ENCODE measurements at places on chromosomes 1 and 21. TPM values are rescaled to one million over a fixed set of nuclear protein-coding genes. Genes with fewer than 3 reads are reported as not detected.

Gene GIPC2
- 4.1 TPM for total RNA-seq

- no peaks in the 10 kb centered on the region for H3K27me3 ChIP-seq
- DNase-seq = no peak
- H3K36me3 ChIP-seq = no peaks in the 10 kb centered on the region
- peaks cover 23% of the 10 kb centered on the region for H3K4me1 ChIP-seq
- H3K4me3 ChIP-seq = no peak overlapping the region
Measured at GRCh38 chr1:150406483-150406882, 42.5 kb downstream of the RPRD2 start.

Gene ADAMTS5
- total RNA-seq = 3.2 TPM

Gene SERPINC1
- total RNA-seq = not detected

Gene MAP1LC3C
- total RNA-seq = 14.2 TPM

- no peak overlapping the region for H3K27ac ChIP-seq
- H3K4me1 ChIP-seq = no peaks in the 10 kb centered on the region
- H3K4me3 ChIP-seq = no peak overlapping the region
- no peaks in the 10 kb centered on the region for H3K27me3 ChIP-seq
Measured at GRCh38 chr1:19682257-19682656, 17.6 kb downstream of the HTR6 start.

GRCh38 chr1:170494369-170494768 is 37.6 kb upstream of the GORAB start:
- no peaks in the 10 kb centered on the region for H3K27me3 ChIP-seq
- no peak for DNase-seq
- H3K27ac ChIP-seq = no peak overlapping the region

Gene SIM2
- not detected for total RNA-seq

GRCh38 chr1:169486281-169487051 is 722 bp upstream of the SLC19A2 start:
- H3K4me3 ChIP-seq = peak overlapping the region; percentile 87
- H3K27me3 ChIP-seq = no peaks in the 10 kb centered on the region
- peaks cover 22% of the 10 kb centered on the region for H3K4me1 ChIP-seq
- H3K36me3 ChIP-seq = no peaks in the 10 kb centered on the region
- DNase-seq = no peak

GRCh38 chr1:88976235-88976634 is 16.2 kb downstream of the KYAT3 start:
- DNase-seq = no peak
- H3K27ac ChIP-seq = no peak overlapping the region
- peaks cover 19% of the 10 kb centered on the region for H3K4me1 ChIP-seq
- no peak overlapping the region for H3K4me3 ChIP-seq

Gene KIF21B
- 5.7 TPM for total RNA-seq

DNA sequence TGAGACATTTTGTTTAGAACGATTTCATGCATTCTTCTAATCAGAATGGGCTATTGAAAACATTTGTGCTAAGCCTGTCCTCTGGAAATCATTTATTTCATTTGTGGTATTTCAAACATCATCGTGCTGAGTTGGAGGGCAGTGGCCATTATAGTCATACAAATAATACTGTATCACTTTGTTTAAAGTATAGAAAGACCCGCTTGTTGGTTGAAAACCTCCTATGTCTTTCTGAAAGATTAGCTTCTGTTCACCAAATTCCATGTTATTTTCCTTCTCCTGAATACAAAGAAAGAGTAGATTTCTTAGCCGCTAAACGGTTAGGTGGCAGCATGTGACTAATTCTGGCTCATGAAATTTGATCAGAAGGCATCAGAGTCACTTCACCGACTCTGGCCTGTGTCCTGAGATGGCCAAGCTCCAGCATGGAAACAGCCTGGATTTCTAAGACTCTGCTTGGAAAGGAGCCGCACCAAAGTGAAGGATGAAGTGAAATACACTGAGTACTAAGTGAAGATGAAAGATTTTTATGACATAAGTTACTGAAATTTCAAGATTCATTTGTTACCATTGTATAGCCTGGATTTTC is 355.1 kb downstream of the USP25 start:
- H3K4me3 ChIP-seq = no peak overlapping the region
- H3K36me3 ChIP-seq = no peaks in the 10 kb centered on the region
- H3K4me1 ChIP-seq = no peaks in the 10 kb centered on the region
- no peak overlapping the region for H3K27ac ChIP-seq
- H3K27me3 ChIP-seq = no peaks in the 10 kb centered on the region

DNA sequence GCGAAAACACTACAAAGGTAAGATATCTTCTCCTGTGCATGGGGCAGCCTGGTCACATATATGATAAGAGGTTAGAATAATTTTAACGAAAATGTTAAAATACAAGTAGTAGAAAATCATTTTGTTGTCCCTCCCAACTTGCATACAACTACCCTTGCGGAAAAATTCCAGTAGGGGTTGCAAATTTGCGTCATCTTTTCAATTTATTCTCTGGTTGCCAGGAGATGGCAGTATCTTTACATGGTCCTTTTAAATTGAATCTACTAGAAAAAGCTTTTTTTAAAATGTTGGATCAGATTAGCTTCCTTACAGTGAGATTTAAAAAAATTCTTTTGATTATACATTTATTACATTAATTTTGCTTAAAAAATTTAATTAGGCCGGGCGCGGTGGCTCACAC is 10.9 kb downstream of the S100PBP start:
- H3K4me1 ChIP-seq = peaks cover 4% of the 10 kb centered on the region
- DNase-seq = no peak
- H3K4me3 ChIP-seq = no peak overlapping the region
- H3K27me3 ChIP-seq = no peaks in the 10 kb centered on the region
- peaks cover 84% of the 10 kb centered on the region for H3K36me3 ChIP-seq
- H3K27ac ChIP-seq = no peak overlapping the region

Gene RORC
- total RNA-seq = 16.4 TPM

DNA sequence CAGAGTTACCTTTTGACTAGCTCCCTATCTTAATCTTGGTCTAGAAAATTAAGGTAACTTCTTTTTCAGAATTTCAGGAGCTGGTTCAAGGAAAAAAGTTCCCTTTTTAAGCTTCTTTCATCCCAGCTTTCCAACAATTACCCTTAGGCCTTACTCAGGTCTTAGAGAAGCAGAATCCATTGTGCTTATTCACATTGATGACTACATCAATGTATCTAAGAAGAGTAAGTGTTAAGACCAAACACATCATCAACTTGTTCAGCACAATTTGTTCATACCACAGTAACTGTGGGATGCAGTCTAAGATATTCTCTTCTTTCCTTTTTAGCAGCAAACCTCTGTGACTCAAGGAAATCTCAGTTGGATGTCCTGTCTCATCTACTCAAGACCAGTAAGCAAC is 4.1 kb downstream of the MRPL9 start:
- no peak for DNase-seq
- H3K36me3 ChIP-seq = peaks cover 42% of the 10 kb centered on the region
- H3K27me3 ChIP-seq = no peaks in the 10 kb centered on the region
- no peak overlapping the region for H3K27ac ChIP-seq
- H3K4me1 ChIP-seq = peaks cover 9% of the 10 kb centered on the region
- no peak overlapping the region for H3K4me3 ChIP-seq

DNA sequence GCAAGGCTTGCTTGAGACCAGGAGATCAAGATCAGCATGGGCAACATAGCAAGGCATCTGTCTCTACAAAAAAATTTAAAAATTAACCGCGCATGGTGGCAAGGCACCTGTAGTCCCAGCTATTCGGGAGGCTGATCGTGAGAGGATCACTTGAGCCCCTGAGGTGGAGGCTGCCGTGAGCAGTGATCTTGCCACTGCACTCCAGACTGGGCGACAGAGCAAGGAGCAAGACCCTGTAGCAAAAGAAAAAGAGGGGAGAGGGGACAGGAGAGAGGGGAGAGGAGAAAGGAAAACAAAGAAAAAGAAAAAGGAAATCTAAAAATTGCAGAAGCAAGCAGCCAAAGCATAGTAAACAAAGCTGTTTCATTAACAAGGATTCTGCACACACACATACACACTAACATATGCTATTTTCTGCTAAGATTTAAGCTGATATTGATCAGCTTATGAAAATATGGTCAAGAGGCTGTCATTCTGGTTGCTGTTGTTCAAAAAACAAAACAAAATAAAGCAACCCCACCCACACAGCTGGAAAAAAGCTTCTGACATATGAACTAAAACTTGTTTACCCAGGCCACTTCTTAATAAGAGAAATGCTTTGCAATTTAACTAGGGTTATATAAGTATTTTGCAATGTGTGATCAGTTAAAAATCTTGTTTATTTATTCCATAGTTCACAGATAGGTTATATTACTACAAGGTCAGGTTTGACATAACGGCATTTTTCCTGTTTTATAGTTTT is 1.8 kb downstream of the ARNT start:
- peak overlapping the region; percentile 91 for H3K27ac ChIP-seq
- no peak for DNase-seq
- no peaks in the 10 kb centered on the region for H3K27me3 ChIP-seq
- H3K4me3 ChIP-seq = peak overlapping the region; percentile 87
- H3K36me3 ChIP-seq = peaks cover 12% of the 10 kb centered on the region

Gene SV2A
- total RNA-seq = 1.7 TPM

DNA sequence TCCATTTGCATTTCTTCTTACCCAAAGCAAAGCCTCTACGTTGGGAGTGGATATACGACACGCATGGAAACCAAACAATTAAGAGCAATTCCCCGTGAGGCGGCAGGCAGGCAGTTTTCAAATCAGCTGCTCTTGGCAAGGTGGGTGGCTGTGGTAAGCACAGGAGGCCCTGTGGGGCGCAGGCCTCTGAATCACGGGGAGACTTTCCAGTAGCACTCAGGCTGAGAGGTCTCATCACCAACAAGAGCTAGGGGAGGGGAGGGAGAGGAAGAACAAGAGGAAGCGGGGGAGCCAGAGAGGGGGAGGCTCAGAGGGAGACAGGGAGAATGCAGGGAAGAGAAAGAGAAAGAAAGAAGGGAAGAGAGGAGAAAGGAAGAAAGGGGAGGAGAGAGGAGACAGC is 56.4 kb downstream of the MT1HL1 start:
- H3K4me1 ChIP-seq = no peaks in the 10 kb centered on the region
- no peak overlapping the region for H3K4me3 ChIP-seq
- no peak for DNase-seq
- no peak overlapping the region for H3K27ac ChIP-seq

DNA sequence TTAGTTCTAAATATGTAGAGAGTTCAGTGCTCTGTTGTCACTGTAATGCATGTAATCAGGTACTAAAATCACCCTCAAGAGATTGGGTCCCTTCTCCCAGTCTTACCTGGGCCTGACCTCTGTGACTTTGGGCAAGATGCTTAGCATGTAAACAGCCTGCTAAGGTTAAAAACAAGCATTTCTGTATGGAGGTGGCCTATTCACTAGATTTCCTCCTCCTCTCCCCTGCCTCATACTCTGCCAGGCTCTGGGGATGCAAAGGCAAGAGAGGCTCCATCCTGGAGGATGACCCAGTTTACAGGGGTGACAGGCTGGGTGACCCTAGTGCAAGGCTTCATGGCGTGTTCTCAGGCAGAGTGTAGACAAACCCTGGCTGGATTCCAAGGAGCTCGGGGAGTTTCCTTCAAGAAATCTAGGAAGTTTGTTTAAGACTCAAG is 28.8 kb downstream of the VANGL2 start:
- H3K4me3 ChIP-seq = no peak overlapping the region
- DNase-seq = no peak
- H3K27me3 ChIP-seq = no peaks in the 10 kb centered on the region
- peaks cover 18% of the 10 kb centered on the region for H3K4me1 ChIP-seq
- no peak overlapping the region for H3K27ac ChIP-seq

- peak within 1 kb of the TSS; percentile 87 for H3K27ac ChIP-seq
- peak within 1 kb of the TSS; percentile 95 for H3K4me3 ChIP-seq
- peaks cover 12% of the 10 kb centered on the region for H3K36me3 ChIP-seq
- peaks cover 19% of the 10 kb centered on the region for H3K4me1 ChIP-seq
- peak; percentile 100 for DNase-seq
Measured at GRCh38 chr1:2412395-2412772, at the start of gene PEX10. PEX10 (minus strand) TSS chr1:2412564; CDS start chr1:2412502, 62 bp downstream.

Gene FAF1
- total RNA-seq = 46.4 TPM

DNA sequence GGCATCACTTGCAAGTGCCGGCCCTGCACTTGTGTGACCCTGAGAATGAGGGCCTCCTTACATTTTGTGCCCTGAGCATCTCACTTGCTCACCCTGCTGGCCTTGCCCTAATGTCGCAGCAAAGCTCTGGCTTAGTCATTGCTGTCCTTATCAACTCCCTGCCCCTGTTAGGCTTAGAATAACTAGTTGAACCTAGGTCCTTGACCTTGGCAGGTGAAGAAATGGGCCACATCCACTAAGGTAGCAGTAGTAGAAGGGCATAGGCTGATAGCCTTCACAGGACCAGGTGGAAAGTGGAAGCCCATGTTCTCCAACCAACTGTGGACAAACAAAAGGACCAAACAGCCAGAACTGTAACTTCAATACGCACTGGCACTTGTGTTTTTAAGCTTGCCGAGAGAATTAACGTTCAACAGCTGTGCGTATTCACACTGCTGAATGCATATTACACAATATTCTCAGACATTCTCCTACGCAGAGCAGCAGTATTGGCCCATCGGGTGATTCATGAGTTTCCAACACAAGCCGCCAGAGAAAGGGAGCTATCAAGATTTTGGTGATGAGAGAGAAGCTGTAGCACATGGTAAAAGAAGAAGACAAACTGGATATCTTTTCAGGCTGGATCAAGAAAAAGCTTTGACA is 27.7 kb upstream of the PTGFRN start:
- H3K36me3 ChIP-seq = no peaks in the 10 kb centered on the region
- DNase-seq = no peak

DNA sequence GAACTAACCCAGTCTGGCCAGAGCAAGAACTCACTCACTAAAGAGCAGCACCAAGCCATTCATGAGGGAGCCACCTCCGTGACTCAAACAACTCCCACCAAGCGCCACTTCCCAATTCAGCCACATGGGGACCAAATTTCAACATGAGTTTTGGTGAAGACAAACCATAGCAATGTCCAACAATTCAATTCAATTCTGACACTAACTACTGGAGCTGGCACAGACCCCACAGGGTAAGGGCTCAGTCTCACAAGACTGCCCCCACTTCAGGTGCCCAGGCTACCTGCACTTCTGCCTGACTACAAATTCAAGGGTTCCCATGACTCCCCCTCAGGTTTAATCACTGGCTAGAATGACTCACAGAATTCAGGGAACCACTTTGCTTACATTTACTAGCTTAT is 48.8 kb upstream of the RAP1A start:
- no peaks in the 10 kb centered on the region for H3K27me3 ChIP-seq
- no peak for DNase-seq
- no peaks in the 10 kb centered on the region for H3K36me3 ChIP-seq
- peaks cover 8% of the 10 kb centered on the region for H3K4me1 ChIP-seq
- H3K4me3 ChIP-seq = no peak overlapping the region

DNA sequence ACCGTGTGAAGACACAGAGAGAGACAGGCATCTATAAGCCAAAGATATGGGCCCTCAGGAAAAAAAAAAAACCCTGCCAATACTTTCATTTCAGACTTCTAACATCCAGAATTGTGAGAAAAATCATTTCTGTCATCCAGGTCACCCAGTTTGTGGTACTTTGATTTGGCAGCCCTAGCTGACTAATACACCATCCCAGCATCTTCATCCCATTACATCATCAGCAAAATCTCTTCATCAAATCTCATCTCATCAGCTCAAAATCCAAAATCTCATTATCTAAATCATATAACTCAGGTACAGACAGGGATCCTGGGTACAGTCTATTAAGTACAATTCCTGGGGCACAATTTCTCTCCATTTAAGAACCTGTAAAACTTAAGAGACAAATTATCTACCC is 51.9 kb upstream of the GJA8 start:
- no peaks in the 10 kb centered on the region for H3K4me1 ChIP-seq
- DNase-seq = no peak
- H3K4me3 ChIP-seq = no peak overlapping the region
